CD4-positive, alpha-beta memory T cell (primary cell): ENCODE measurements at places on chromosomes 3 and 15.

DNA sequence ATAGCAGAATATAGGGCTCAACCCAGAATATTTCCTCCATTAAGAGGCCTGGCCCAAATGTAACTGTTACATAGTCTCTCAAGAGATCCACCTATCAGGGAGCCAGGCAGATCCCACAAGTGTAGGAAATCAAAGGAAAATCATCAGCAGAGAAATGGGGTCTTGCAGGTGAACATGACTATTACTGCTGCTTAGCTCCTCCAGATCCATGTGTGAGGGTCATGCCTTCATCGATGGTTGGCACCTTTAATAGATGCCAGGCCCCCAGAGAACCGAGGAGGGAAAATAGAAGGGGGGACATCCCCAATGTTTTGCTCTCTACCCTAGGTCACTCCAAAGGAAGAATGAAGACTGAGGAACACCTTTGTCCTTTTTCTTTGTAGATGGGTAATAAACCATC lies 1029.9 kb upstream of the CADM2 start:
- DNase-seq, result no peak

DNA sequence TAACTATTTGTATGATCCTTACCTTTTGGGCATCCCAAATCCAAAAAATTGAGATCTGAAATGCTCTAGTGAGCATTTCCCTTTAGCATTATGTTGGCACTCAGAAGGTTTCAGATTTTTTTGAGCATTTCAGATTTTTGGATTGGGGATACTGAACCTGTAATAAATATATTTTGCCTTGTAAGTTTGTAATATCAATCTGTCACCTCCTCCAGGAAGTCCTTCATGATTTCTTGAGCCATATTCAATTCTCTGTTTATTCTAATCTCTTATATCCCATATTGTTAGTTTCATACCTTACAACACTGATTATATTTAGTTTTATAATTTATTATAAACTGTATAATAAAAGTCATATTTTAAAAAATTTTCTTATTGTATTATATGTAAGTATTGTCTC lies 215.2 kb downstream of the BBX start:
- DNase-seq, result no peak

GRCh38 chr3:81218023-81218422 lies 543.4 kb downstream of the GBE1 start:
- DNase-seq, result no peak

- DNase-seq, result no peak
These were observed 25.1 kb upstream of the BCL2L10 start for GRCh38 chr15:52137432-52138357.

DNA sequence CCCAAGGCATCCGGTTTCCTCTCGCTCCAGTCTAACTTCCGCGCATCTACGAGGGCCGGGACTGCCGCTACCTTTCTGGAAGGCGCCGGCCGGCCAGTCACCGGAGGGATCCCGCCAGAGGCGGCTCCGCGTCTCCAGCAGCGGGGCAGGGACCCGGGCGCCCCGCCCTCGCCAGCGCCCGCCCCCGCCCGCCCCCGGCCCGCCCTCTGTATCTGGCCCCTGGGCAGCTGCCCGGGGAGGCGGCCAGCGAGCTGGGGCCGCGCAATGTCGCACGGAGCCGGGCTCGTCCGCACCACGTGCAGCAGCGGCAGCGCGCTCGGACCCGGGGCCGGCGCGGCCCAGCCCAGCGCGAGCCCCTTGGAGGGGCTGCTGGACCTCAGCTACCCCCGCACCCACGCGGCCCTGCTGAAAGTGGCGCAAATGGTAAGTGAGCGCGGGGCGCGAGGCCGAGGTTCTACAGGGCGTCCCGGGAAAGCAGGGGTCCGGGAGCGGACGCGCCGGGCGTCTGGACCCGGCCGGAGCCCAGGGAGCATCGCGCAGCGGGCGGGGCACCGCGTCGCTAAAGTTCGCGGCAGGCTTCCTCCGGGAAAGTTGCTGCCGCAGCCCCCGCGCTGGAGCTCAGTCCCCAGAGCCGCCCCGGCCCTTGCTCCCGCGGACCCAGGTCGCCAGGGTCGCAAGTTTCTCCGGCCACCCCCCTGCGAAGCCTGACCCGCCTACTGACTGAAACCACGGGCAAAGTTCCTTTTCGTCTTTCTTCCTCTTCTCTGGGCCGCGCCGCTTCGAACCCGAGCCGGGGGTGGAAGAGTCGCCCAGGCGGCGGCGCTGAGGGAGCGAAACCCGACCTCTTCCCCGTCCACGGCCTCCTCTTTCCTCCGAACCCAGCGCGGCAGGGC lies at the start of gene CMTM7:
CMTM7 (plus strand) TSS at position 211 of the 893 bp plus-strand sequence; CDS start at position 265, 54 bp downstream.
- DNase-seq, result peak; percentile 81

DNA sequence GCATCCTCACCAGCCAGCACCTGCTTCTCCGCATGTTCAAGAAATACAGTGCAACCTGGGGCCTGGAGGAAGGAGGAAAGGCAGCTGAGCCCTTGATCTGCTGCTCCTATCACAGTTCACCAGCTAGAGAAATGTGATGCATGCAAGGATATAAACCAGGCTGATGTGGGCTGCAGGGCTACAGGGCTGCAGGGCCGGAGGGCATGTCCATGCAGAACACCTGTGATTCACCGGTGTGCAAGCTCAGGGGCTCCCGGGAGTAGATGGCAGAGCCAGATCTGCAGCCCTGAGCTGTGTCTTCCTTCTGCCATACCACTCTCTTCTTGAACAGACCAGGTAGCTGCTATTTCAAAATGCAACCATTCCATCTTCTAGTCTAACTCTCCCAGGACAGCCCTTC lies 84.9 kb downstream of the HMG20A start:
- DNase-seq, result no peak

DNA sequence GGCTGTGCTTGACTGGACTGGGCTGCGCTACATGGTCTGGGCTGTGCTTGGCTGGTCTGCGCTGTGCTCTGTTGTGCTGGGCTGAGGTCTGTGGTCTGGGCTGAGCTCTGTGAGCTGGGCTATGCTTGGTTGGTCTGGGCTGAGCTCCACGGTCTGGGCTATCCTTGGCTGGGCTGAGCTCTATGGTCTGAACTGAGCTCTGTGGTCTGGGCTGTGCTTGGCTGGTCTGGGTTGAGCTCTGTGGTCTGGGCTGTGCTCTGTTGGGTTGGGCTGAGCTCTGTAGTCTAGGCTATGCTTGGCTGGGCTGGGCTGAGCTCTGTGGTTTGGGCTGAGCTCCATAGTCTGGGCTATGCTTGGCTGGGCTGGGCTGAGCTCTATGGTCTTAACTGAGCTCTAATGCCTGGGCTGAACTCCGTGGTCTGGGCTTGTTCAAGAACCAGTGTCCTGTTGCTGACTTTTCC lies 92.0 kb downstream of the PLXNA1 start:
- no peak for DNase-seq

GRCh38 chr3:175729466-175729865 lies 870.3 kb downstream of the NAALADL2 start:
- DNase-seq, result no peak
